ENCODE measurements at places on chromosomes 4 and X.

DNA sequence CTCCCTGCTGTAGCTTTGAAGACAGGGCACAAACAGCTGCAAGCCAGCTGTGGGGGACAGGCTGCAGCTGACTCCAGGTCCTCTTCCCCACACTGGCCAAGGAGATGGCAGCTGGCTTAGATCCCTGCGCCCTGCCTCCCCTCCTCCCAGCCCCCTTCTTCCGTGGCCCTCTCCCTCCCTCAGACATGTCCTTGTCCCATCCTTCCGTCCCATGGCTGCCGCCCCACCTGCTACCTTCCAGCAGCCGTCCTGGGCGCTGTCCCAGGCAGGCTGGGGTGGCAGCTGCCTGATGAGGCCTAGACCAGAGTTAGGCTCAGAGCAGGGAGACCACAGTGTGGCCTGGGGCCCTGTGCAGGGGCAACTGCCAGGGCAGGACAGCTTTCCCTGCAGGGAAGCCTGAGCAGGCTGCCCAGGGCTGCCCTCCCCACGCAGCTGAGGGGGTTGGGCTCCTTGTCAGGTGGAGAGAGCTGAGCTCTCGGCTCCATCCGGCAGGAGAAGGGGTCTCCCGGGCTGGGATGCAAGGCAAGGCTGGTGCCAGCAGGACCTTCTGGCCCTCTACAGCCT lies 3.3 kb upstream of the BGN start:
- DNase-seq: no peak

- DNase-seq: peak; percentile 37
Measured at GRCh38 chr4:75723163-75724065, 963 bp upstream of the USO1 start.

GRCh38 chr4:180330521-180330920 lies 1912.7 kb upstream of the TENM3 start:
- no peak for DNase-seq

GRCh38 chrX:43756076-43756475 lies 100.0 kb downstream of the MAOA start:
- DNase-seq: no peak

- DNase-seq: no peak
Measured at GRCh38 chrX:106783716-106784115, 18.8 kb upstream of the TBC1D8B start.

- no peak for DNase-seq
Measured at GRCh38 chr4:167873496-167873895, 218.8 kb upstream of the ANXA10 start.

- no peak for DNase-seq
Measured at GRCh38 chr4:155668707-155669220, 2.1 kb downstream of the GUCY1A1 start.
